ENCODE measurements at places on chromosomes 12 and 14. TPM values are rescaled to one million over a fixed set of nuclear protein-coding genes. Genes with fewer than 3 reads are reported as not detected.

The CHGA gene
- not detected for total RNA-seq

The SIX6 gene
- total RNA-seq: not detected

The ANP32D gene
- total RNA-seq: not detected

The GPR162 gene
- 8.7 TPM for total RNA-seq

The TMEM30B gene
- not detected for total RNA-seq

DNA sequence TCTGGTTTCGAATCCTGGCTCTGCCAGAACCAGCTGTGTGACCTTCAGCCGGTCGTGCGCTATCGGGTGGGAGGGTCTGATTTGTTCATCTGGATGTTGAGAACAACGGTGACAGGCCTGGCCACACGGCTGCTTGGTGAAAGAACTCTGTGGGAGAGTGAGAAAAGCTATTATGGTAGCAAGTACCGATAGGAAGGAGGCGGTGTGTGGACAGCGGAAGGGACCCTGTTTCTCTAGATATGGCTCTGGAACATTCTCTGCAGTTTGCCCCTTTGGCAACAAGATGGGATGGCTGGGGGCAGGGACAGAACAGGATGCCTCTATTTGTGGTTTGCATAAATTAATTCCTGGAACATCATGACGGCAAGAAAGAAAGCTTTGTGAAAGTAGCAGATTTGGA lies 347.3 kb downstream of the AACS start:
- no peak for DNase-seq

DNA sequence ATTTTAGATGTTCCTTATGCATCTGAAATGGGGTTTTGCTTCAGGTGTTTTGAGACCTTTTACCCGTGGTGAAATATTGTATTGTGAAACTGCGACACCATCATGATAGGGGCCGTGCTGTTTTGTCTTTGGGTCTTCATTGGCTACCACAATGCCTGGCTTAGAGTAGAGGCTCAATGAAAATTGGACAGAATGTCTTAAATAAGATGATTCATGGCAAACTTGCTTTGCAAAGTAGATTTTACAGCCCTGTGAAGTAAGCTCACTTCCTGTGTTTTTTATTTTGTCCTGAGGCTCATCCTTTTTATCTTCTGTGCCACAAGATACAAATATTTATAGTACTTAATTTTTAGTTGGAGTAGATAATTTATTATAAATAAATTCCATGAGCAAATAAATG lies 111.3 kb upstream of the FRMD6 start:
- peak; percentile 57 for DNase-seq

DNA sequence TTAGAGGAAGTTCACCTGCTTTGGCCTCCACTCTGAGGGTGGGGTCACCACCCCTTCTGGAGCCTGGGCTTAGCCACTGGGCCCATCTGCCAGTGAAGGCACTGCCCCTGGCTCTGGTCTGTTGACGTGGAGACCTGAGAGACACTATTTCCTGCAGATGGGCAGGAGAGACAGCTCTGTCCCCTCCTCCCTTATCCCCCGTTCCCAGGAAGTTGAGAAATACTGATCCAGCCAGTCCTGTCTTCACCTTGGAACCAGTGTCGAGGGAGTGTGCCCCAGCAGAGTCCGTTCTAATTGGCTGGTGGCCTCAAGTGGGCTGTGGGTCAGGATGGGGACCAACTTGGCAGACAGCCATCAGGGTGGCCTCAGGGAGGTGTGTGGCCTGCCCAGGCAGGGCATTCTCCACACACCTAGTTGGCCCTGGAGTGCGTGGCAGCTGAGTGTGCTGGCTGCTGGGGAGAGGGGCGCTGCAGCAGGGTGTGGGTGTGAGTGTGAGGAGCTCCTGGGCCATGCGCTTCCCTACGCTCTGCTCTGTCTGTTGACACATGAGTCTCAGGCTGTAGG lies 25.4 kb downstream of the CLSTN3 start:
- no peak for DNase-seq

- no peak for DNase-seq
Observed at GRCh38 chr14:99822800-99823455, 29.7 kb downstream of the EML1 start.

DNA sequence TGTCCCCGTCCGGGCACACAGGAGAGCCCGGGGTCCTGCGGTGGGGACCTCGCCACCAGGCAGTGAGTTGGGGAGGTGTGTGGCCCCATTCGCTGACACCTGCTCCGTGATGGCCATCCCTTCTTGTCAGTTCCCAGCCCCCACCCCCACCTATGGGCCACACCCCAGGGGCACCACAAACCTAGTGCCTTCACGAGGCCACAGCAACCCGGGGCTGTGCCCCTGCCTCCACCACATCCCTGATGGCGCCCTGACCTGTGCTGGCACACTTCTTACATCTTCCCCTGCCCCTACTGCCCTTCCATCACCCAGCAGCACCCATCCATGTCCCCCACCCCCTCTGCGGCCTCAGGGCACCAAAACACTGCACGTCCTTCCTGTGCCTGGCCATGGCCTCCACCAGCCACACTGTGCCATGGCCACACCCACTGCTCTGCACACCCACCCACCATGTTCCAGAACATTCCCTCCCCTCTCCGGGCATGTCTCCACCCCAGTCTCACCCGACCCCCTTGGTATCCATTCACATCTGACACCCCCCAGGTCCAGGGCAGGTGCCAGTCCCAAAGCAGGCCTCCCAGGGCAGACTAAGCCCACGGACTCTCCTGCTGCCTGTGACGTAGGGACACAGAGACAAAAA lies 24.4 kb downstream of the JAG2 start:
- DNase-seq: no peak

GRCh38 chr14:97388408-97388807 lies 591.2 kb downstream of the VRK1 start:
- DNase-seq: no peak

DNA sequence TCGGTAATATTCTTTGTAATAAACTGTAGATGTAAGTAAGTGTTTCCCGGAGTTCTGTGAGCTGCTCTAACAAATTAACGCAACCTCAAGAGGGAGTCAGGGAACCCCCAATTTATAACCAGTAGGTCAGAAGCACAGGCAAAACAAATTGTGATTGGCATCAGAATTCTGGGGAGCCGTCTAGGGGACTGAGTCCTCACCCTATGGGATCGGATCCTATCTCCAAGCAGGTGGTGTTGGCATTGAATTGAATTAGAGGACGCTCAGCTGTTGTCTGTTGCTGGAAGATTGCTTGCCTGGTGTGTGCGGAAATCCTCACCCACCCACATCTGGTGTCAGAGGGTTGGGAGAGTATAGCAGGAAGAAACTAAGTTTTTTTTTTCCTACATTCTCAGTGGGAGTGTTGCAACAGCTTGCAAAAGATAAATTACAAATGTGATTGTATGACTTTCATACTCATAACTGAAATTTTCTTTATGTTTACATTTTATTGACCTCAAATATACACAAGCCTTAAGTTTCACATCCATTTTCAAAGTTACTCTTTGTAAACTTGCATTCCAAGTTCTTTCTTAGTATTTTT lies 5.5 kb downstream of the TMEM52B start:
- no peak for DNase-seq

DNA sequence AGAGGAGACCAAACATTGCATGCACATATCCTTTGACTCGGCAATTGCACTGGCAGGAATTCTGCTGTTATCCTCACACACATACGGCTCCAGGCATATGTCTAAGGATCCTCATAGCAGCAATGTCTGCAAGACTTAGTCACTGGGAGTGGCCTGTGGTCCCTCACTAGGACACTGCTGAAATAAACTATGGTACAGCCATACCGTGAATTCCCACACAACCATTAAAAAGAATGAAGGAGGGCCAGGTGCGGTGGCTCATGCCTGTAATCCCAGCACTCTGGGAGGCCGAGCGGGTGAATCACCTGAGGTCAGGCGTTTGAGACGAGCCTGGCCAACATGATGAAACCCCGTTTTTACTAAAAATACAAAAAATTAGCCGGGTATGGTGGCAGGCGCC lies 105.1 kb downstream of the ZFP36L1 start:
- DNase-seq: peak; percentile 93

DNA sequence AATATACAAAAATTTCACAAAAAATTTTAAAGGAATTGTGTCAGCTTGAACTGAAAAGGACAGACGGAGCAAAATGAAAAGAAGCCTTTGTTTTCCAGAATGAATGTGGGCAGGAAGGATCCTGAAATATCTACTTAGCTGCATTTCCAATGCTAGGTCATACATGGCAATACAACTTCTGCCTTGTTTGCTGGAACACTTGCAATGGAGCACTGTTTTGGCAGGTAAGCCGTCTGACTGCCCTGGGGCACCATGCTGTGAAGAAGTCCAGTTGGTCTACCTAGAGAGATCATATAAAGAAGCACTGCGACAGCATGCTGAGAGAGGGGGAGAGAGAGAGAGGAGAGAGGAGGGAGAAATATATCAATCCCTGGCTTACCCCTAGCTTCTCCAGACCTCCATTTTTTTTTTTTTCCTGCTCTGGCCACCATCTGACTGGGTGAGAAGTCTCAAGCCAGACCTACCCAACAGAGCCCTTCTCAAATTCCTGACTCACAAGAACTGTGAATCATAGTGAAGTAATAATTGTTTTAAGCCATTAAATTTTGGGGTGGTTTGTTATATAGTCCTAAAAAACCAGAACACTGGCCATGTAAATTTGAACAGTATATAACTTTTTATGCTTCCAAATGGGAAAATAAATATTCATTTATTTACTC lies 97.1 kb upstream of the PRICKLE1 start:
- DNase-seq: peak; percentile 17

GRCh38 chr14:59897757-59898383 lies 22.1 kb upstream of the LRRC9 start:
- peak; percentile 64 for DNase-seq

GRCh38 chr12:48194799-48195201 lies 8.3 kb downstream of the OR10AD1 start:
- DNase-seq: no peak

DNA sequence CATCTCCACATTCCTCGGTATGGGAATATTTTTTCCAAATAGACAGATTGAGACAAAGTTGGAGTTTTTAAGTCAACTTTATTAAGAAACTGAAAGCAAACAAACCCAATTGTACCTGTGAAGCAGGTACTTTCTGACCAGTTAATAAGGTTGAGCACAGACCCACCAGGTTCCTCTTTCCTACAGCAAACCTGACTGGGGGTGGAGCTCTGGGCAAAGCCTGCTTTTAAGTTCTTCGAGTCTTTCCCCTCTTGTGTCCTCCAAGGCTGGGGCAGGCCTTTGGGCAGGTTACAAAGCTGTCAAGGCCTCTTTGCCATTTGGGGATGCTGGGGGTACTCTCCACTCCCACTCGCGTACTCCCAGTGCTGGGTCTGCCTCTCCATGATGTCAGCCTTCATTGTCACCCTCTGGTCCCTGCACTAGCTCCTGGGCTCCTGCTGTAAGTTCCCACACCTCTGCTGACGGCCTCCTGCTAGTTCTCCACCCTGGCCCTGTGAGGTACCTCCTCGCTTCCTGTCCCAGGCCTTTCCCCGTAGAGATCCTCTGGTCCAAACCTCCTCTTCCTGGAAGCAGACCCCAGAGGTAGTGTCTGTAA lies 3.2 kb downstream of the KCNH3 start:
- DNase-seq: no peak

DNA sequence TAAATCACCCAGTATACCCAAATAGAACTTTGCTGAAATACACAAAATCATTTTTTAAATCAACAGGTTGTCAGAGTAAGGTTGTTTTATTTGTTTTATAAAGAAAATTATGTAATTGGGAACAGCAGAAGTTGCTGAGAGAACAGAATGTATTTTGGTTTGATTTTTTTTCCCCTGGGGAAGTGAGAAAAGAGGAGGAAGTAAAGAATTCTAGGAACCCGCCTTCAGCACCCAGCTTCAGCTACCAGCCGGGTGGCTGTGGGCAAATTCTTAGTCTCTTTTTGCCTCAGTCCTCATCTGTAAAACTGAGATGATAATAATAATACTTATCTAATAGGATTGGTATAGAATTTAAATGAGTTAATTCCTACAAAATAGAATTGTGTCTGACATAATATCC lies 119.4 kb downstream of the SRGAP1 start:
- no peak for DNase-seq

GRCh38 chr12:108826101-108826806 lies 31.1 kb downstream of the SSH1 start:
- DNase-seq: peak; percentile 95

GRCh38 chr14:22822571-22823098 lies 7.1 kb upstream of the MRPL52 start:
- peak; percentile 71 for DNase-seq

- DNase-seq: no peak
Observed at GRCh38 chr14:105605464-105606304, 79.3 kb downstream of the TMEM121 start.

GRCh38 chr12:74890237-74890599 lies 319.4 kb downstream of the KCNC2 start:
- peak; percentile 89 for DNase-seq

All from HT1080 (cell line).